ENCODE measurements at places on chromosomes 12 and 14.

- no peak for DNase-seq
Measured at GRCh38 chr12:45518291-45519235, 210.9 kb upstream of the ARID2 start.

GRCh38 chr12:8564656-8565055 is 24.0 kb upstream of the CLEC4E start:
- DNase-seq = no peak

DNA sequence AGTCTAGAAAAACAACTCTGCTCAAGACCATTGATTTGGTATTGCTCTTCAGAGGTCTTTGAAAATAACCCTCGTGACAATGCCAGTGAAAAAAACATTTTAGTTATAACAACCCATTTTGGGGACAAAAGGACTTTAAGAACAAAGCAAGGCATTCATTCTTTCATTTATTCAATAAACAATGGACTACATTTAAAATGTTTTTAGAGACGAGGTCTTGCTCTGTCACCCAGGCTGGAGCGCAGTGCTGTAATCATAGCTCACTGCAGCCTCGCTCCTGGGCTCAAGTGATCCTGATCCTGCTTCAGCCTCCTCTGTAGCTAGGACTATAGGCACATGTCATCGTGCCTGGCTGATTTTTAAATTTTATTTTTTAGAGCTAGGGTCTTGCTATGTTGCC is 7.7 kb upstream of the KICS2 start:
- no peak for DNase-seq

DNA sequence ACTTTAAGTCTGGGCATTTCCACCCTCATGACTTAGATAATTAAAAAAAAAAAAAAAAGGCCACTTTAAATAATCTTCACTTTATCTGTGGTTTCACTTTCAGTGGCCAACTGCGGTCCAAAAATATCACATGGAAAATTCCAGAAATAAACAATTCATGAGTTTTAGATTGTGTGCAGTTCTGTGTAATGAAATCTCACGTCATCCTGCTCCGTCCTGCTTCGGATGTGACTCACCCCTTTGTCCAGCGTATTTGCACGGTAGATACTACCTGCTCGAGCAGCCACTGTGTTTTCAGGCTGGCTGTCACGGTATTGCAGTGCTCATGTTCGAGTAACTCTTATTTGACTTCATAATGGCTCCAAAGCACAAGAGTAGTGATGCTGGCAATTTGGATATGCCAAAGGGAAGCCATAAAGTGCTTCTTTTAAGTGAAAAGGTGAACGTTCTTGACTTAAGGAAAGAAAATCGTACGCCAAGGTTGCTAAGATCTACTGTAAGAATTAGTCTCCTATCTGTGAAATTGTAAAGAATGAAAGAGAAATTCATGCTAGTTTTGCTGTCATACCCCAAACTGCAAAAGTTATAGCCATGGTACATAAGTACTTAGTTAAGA is 2.4 kb downstream of the E2F7 start:
- DNase-seq = no peak

GRCh38 chr14:31466554-31466953 is 9.2 kb upstream of the DTD2 start:
- no peak for DNase-seq

DNA sequence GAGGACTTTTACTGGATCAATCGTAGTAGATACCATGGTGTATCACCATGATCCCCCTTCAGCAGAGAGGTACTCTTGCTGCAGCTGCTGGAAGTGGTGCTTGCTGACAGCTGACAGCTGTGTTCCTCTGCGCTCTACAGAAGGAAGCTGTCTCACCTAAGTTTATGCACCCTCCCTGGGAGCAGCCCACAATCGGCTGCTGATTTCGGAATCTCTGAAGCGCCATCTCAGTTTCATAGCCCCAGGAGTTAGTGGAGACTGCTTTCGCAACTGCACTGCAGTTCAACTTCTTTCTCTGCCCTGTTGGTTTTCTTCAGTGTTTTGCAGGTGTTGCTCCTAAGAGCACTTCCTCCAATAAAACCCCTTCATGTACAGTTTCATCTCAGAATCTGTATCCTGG is 237.9 kb downstream of the PAWR start:
- DNase-seq = no peak

GRCh38 chr14:52827426-52827825 is 36.0 kb upstream of the GNPNAT1 start:
- no peak for DNase-seq

DNA sequence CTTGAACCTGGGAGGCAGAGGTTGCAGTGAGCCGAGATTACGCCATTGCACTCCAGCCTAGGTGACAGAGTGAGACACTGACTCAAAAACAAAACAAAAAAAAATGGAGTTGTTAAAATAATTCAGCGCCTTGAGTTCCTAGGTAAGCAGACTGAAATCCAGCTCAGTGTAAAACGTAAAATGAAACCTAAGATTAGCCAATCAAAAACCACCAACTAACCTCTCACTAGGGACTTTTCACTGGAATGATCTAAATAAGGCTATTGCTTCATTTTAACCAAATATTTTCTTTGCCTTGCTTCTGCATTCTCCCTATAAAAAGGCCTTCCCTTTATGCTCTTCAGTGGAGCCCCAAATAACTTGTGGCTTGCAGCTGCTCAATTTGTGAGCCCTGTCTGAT is 91.6 kb upstream of the HIF1A start:
- DNase-seq = no peak

- DNase-seq = peak; percentile 42
Measured at GRCh38 chr12:120713861-120714482, 3.7 kb downstream of the UNC119B start.

- no peak for DNase-seq
Measured at GRCh38 chr12:62517887-62518286, 51.3 kb downstream of the MON2 start.

- no peak for DNase-seq
Measured at GRCh38 chr12:106585105-106585520, 2.3 kb downstream of the RFX4 start.

DNA sequence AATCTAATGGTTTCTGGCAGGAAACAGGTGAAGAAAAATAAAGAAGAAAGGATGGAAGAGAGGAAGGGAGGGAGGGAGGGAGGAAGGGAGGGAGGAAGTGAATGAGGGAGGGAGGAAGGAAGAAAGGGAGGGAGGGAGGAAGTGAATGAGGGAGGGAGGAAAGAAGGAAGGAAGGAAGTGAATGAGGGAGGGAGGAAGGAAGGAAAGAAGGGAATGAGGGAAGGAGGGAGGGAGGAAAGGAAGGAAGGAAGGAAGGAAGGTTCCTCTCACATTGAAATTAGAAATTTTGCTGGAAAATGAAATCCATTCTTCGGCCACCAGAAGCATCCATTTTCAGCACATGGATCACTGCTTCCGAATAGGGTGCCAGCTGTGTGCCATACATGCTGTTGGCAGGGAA is 62.2 kb upstream of the PELI2 start:
- no peak for DNase-seq

DNA sequence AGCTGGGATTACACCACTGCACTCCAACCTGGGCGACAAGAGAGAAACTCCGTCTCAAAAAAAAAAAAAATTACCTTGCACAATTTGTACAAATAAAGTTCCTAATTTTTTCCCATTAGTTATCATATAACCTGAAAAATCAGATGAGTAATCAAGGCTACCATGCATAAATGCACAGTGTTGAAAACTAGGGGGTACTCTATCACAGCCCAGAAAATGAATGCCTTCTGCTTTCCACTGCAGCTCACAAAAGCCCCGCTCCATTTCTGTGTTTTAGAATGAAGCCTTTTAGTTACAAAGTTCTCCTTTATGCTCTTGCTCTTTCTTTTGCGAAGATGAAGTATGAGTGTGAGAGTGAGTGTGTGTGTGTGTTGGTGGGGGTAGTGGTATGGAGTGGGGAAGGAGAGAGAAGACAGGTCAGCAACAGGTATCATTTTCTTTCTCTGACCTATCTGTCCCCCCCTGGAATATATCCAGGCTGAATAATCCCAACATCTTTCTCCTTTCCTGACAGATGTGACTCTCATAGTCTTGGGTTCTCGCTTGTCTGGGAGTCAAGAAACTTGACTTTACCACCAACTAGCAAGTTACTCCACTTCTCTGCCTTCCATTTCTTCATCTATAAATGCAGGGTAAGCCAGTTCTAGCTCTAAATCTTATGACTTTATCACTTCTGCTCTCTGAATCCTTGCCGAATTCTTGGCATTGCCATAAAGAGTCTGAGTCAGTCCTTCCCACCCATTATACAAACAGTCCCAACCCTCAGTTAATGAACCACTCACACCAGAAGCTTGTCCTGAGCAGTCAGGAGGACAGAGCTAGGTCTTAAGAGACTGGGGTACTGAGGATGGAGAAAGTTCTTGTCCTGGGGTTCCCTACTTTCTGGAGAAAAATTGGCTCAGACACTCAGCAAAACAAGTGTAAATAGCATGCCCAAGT is 16.1 kb downstream of the BIN2 start:
- DNase-seq = no peak

GRCh38 chr12:18141048-18141982 is 51.3 kb upstream of the RERGL start:
- no peak for DNase-seq

DNA sequence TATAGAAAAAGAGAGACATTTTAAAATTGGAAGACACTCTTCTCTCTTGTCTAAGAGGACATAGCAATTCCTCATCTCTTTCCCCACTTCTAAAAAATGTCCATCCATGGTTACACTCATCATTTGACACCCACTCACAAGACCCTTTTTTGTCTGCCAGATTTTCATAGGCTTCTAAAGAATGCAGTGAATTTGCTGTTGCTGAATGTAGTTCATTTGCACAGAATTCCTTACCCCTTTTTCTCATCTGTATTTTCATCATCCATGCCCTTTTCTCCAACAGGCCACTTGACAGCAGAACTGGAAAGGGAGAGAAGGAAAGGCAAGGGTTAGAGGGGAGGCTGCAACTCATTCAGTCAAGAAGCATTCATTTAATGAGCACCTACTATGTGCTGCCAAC is 128.0 kb downstream of the NUAK1 start:
- no peak for DNase-seq

DNA sequence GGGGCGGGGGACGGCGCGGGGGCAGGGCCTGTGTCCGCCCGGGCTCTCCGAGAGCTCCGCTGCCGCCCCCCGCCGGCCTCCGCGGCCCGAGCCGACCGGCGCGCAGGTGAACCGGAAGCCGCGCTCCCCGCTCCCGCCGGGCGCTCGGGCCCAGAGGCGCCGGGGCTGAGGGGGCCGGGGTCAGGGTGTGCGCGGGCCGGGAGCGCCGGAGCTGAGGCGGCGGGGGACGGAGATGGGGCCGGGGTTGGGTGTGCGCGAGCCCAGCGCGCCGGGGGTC is 431 bp downstream of the HIP1R start:
- DNase-seq = no peak

DNA sequence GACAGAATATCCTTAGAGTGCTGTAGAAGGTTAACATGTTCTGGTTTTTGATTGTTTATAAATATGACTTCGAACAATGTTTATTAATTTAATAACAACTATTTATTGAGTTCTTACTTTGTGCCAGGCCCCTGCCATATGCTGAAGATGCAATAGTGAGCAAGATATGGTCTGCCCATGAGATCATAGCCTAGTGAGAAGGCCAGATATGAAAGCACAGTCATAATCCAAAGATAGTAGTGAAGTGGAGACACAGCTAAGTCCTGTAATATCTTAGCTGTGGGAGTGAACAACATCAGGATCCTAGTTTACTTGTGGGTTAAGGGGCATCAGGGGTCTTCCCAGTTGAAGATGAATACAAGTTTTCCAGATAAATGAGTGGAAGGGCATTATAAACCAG is 189.4 kb upstream of the FBXO33 start:
- DNase-seq = no peak

GRCh38 chr14:26963711-26964110 is 365.9 kb upstream of the NOVA1 start:
- no peak for DNase-seq

DNA sequence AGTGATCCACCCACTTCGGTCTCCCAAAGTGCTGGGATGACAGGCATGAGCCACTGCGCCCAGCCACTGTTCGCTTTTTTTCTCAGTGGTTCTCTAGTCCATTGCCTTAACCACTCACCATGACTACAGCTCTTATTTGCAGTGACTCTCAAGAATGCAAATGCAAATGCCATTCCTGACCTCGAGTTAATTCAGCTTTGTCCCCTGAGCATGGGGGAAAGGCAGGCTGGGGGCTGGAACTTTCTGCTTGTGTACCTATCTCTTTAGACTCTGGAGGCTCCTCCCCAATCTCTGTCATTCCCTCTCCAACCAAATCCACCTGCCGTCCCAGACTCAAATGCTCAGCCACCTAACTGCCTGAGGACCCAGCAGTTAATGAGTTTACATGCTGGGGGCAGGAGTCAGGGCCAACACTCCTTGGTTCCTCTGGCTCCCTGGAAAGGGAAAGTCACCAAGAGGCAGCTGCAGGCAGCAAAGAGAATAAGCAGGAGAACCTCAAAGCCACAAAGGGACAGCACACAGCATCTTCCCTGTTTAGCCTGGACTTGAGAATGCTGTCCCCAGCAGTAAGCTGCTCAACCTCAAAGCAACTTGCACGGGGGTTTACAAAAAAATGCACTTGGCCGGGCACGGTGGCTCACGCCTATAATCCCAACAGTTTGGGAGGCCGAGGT is 5.3 kb upstream of the HNF1A start:
- DNase-seq = no peak

DNA sequence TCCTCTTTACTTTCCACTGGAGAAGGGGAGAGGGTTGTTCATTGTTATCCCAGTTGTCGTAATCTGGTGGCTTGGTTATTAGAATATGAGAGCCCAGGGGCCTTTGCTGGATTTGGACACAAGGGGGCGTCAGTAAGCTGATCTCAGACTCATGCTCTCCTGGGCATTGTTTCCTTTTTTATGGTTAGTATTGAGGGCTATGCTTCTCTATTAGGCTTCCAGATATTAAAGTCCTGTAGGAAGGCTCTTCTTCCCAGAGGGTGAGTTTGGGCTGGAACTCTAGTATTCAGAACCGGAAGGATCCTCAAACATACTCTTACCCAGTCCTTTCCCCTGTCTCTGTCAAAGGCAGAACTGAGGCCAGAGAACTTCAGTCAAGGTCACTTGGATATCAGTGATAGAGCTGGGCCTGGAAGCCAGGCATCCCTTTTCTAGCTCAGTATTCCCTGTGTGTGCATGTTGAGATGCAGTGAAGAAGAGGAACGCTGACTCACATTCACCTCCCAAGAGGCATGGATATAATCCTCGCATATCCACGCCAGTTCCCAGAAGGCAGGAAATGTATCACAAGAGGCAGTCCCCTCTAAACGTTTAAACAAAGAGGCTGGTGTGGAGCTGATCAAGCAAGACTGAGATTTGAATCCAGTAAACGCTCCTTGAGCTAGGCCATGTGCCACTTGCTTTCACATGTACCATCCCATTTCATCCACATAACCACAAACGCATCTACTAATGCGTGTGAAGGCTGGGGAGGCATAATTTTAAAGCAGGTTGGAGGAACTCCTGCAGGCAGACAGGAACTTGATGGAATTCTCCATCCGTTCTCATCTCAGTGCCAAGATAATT is 41.6 kb downstream of the UBE3B start:
- DNase-seq = peak; percentile 4

GRCh38 chr12:57765003-57765697 is 1.7 kb downstream of the CYP27B1 start:
- no peak for DNase-seq

GRCh38 chr12:72246370-72246769 is 25.8 kb upstream of the TRHDE start:
- no peak for DNase-seq

GRCh38 chr12:122517877-122518276 is 8.9 kb downstream of the RSRC2 start:
- DNase-seq = no peak
